Esophagus muscularis mucosa (tissue), 4 donors: ENCODE measurements at places on chromosomes 13 and 19. TPM values are rescaled to one million over a fixed set of nuclear protein-coding genes. Genes with fewer than 3 reads are reported as not detected.

DNA sequence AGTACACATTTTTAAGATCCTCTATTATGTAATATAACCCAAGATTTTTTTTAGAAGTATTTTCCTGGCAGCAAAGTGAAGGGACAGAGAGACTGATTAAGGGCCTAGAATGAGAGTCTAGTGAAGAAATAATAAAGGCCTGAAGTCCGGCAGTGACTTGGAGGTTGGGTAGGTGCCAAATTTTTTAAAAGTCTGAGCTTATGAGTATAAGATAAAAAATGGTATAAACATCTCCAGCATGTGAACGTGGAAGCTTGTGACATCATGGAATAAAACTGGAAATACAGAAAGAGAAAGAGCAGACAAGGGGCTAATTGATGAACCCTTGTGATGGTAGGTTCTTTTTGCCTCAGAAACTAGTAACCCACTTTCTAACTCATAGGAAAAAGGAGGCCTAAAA lies 174.6 kb downstream of the SUCLA2 start:
- DNase-seq: no peak

DNA sequence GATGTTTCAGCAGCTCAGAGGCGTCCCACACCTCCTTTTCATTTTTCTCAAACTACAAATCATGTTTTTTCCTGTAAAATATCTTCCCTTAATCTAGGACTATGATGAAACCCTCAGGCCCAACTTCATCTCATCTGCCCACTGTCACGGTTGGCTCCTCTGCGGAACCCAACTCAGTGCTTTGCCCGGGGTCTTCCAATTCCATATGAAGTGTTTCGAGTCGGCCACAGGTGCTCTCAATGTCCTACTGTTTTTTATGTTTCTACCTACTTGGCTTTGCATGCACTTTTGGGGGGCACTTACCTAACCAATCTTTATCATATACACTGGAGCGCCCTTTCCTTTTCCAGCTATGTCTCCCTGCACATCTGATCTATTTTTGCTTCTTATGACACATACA lies 28.1 kb downstream of the COL4A1 start:
- DNase-seq: no peak

GRCh38 chr13:113404366-113404722 lies 40.4 kb upstream of the GRTP1 start:
- no peak for DNase-seq

GRCh38 chr19:29823581-29824330 lies 12.0 kb downstream of the CCNE1 start:
- DNase-seq: no peak

DNA sequence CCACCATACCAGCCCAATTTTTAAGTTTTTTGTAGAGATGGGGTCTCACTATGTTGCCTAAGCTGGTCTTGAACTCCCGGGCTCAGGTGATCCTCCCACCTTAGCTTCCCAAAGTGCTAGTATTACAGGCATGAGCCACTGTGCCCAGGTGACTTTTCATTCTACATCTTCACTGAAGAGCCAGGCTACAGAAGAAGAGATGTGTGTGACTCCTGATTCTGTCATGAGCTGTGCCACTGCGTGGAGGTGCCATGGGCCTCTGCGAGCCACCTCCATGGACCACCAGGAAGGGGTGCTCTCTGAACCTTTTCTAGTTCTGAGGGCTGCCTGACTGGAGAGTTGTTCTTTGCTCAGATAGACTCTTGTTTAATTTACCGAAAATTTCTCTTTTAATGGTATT lies 56.6 kb upstream of the RANBP3 start:
- DNase-seq: no peak

- no peak for DNase-seq
These were observed 1.8 kb downstream of the PCDH20 start for GRCh38 chr13:61413572-61414535.

DNA sequence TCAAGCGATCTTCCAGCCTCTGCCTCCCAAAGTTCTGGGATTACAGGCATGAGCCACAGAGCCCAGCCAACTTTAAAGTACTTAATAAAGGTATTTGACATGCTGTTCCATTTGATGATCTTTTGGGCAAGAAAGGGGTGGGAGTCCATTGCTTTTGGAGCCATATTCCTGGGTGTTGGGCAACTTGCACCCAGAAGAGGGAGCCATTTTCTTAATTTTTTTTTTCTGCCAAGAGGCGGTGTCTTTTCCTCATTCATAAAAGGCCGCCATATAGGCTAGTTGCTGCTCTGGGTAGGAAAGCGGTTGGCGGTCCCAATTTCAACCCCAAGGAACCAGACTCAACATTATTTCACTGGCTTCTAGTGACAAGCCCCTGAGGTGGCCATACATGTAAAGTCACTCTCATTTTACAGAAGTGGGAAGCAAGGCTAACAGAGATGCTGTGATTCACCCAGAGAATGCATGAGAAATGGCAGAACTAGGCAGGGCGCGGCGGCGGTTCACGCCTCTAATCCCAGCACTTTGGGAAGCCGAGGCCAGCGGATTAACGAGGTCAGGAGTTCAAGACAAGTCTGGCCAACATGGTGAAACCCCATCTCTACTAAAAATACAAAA lies 139.6 kb downstream of the CACNA1A start:
- DNase-seq: no peak

- DNase-seq: no peak
These were observed 4.8 kb downstream of the SLC17A7 start for GRCh38 chr19:49436381-49437017.

DNA sequence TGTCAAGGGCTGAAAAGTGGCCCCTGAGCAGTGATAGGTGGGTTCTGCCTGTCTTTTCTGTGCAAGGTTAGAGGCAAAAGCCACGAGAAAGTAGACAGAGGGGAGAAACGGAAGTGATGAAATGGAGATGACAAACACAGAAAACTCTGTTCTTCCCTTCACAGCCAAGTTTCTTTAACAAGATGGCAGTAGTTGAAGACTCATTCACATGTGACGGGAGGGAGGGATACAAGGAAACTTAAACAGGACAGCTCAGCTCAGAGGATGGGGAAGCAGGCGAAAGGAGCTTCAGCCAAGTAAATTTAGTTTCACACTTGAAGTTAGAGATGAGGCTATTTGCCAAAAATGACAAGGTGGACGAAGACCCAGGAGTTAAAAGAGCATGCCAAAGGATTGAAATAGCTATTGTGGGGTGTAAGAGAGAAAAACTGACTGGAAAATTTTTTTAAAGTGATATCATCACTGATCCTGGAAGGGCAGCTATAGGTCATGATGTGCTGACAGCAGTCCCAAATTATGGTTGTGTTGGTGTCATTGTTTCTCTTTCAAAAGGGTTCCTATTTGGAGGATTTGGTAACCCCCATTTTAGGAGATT lies 347.9 kb downstream of the EFNB2 start:
- DNase-seq: no peak

DNA sequence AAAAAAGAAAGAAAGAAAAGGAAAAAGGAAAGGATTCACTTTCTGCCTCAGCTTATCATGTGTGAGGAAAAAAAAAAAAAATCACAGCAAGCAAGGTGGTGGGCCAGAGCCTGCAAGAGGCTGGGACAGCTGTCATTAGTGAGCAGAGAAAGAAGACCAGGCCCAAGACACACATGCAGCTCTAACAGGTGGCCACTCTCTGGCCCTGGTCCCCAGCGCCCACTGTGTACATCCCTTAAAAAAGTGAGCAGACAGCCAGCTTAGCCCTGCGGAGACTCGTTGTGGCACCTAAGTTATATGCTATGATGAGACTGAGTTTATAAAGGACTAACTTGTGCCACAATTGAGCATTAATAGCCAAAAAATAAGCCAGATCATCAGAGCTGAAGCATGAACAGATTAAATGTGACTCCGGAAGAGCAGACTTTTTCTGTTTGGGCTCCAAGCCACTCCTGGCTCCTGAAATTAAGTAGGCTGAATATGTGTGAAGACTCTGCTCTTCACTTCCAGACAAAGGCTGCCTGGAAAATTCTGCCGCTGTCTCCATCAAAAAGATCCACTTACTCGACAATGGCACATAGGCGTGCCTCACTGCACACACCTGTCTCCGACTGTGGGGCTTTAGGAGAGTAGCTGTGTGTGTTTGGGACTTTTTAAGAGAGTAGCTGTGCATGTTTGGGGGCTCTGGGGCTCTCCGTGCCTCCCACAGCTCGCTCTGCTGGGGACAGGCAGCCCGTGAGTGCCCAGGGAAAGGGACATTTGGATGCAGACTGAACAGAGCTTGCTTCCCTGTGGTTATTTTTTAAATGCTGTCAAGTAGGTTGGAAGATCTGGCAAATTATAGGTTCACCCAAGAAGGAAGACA lies 55.0 kb downstream of the LATS2 start:
- no peak for DNase-seq

- no peak for DNase-seq
These were observed 24.3 kb downstream of the C13orf46 start for GRCh38 chr13:113949546-113949945.

- DNase-seq: no peak
These were observed 18.8 kb downstream of the ZC3H4 start for GRCh38 chr19:47094557-47095475.

The SYDE1 gene
- total RNA-seq: 106 TPM

The NLRP9 gene
- total RNA-seq: not detected

The KLK12 gene
- not detected for total RNA-seq

The CLEC11A gene
- 10.9 TPM for total RNA-seq

The ZNF93 gene
- total RNA-seq: 1.2 TPM

The KLK3 gene
- not detected for total RNA-seq

The WASF3 gene
- 16.6 TPM for total RNA-seq

The LMO7 gene
- 17.8 TPM for total RNA-seq

The RFPL4AL1 gene
- not detected for total RNA-seq

The HSH2D gene
- total RNA-seq: 0.75 TPM
